ENCODE measurements at places on chromosomes 12 and 14.

DNA sequence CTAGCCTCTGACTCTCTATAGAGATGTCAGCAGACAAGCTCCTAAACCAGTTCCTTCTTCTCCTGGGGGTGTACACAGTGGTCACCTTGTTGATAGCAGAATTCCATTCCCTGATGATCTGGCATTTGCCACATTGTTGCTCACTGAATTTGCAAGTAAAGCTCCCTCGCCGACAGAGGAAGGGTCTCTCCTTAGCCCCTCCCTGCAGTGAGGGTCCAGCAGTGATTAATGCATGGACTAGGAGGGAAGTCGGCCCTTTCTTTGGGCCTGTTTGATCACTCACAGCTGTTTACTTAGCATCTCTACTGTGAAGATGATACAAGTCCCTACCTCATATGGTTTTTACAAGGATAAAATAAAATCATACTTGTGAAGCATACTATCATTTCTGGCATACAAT is 23.3 kb upstream of the APPL2 start:
- DNase-seq, result no peak

- no peak for DNase-seq
Measured at GRCh38 chr14:32761381-32761968, 177.2 kb upstream of the NPAS3 start.

DNA sequence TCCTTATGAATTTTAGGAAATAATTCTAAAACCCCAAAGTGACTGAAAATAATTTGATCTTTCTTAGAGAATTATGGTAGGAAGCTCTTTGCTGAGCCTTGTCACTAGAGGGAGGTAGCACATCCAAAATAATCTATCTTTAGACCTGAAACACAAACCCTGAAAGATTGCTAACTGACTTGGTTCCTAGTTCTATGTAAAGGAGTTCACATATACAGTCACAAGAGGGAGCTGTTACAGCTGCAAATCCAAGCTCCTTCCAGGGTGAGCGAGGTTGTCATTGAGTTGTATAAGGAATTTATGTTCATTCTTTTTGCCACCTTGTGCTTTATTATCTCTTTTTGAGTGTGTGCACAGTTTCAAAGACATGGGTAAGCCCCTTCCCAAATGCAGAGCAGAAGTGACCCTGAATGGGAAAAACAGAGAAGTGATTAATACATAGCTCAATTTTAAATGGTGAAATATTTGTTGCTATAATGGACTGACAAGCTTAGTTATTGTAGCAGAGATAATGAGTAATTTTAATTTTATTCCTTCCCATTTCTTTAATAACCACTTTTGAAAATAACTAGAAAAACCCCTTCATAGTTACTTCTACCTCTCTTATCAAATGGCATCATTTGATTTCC is 387.9 kb downstream of the DAD1 start:
- no peak for DNase-seq

- DNase-seq, result no peak
Measured at GRCh38 chr12:58764100-58764953, 156.0 kb downstream of the LRIG3 start.

- DNase-seq, result no peak
Measured at GRCh38 chr14:29687071-29687765, 240.4 kb downstream of the PRKD1 start.

GRCh38 chr14:100362311-100362927 is 39.3 kb downstream of the SLC25A47 start:
- no peak for DNase-seq

DNA sequence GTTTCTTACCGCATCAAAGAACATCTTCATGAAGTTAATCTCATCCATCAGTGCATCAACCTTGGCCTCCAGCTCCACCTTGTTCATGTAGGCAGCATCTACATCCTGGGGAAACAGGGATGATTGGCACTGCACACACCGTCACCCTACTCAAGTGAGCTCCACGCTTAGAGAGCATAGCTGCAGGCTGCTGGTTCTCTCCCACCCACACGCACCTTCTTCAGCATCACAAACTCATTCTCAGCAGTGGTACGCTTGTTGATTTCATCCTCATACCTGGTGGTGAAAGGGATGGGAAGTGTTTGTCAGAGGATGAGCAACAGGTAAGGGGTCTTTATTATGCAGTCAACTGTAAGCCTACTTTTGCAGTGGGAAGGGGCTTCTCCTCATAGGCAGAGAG is 2.3 kb downstream of the KRT5 start:
- DNase-seq, result no peak

- no peak for DNase-seq
Measured at GRCh38 chr12:56080556-56081138, 682 bp downstream of the ERBB3 start.

DNA sequence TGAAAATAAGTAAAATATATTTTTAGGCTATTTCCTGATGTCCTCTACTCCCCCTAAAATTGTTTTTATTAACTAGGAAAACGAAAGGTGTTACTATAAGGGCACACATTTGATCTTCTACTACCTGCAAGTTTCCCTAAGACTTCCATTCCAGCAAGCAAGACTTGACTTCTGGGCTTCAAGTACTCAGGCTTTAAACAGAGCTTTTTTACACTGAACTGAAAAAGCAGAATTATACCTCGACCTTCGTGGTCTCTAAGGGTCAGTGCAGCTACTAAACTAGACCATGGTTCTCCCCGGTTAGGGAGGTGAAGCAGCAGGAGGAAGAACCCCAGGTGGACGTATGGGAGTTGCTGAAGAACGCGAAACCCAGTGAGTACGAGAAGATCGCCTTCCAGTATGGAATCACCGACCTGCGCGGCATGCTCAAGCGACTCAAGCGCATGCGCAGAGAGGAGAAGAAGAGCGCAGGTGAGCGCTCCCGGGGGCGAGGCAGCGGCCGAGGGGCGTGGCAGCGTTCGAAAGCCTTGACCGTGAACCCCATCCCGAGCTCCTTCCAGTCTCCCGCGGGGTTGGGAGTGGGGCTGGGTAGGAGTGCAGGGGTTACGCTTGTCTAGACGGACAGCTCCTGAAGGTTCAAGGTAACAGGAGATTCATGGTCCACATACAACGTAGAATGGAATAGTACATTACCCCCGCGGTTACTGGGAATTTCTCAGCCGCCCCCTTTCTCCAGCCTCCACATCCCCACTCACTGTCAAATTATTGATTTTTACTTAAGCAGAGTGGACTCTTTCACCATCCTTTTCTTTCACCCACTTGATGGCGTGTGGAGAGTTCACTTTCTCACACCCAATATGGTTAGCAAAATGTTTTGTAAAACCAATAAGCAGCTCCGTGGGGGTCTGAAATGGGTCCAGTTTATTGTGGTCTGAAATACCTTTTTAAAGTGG is 47.6 kb downstream of the MYBPC1 start:
- DNase-seq, result no peak

- no peak for DNase-seq
Measured at GRCh38 chr12:92530706-92531105, 172.1 kb upstream of the PLEKHG7 start.

All from hematopoietic multipotent progenitor cell treated with erythropoietin and hydrocortisone succinate and interleukin-3 and kit ligand, for 17 days (in vitro differentiated cells).